ENCODE measurements at places on chromosomes 11 and 22. TPM values are rescaled to one million over a fixed set of nuclear protein-coding genes. Genes with fewer than 3 reads are reported as not detected.

Gene GGA1
- total RNA-seq = 27.2 TPM

- no peaks in the 10 kb centered on the region for H3K27me3 ChIP-seq
- H3K4me1 ChIP-seq = peaks cover 6% of the 10 kb centered on the region
- H3K4me3 ChIP-seq = no peak overlapping the region
- DNase-seq = no peak
- no peaks in the 10 kb centered on the region for H3K36me3 ChIP-seq
- no peak overlapping the region for H3K27ac ChIP-seq
These were observed 139.8 kb downstream of the CCDC81 start for GRCh38 chr11:86514453-86514852.

- no peak overlapping the region for H3K27ac ChIP-seq
- peaks cover 3% of the 10 kb centered on the region for H3K36me3 ChIP-seq
- no peak for DNase-seq
These were observed 10.4 kb downstream of the F2 start for GRCh38 chr11:46729110-46730027.

GRCh38 chr11:65310736-65311135, 3.9 kb upstream of the CDC42EP2 start:
- no peak overlapping the region for H3K27ac ChIP-seq
- no peaks in the 10 kb centered on the region for H3K27me3 ChIP-seq
- no peak overlapping the region for H3K4me3 ChIP-seq
- DNase-seq = peak; percentile 49
- H3K4me1 ChIP-seq = peaks cover 51% of the 10 kb centered on the region

GRCh38 chr11:33970984-33971466, 79.1 kb upstream of the LMO2 start:
- H3K4me1 ChIP-seq = no peaks in the 10 kb centered on the region
- H3K27ac ChIP-seq = no peak overlapping the region
- H3K4me3 ChIP-seq = no peak overlapping the region
- H3K27me3 ChIP-seq = no peaks in the 10 kb centered on the region
